ENCODE measurements at places on chromosomes 1 and 21.

DNA sequence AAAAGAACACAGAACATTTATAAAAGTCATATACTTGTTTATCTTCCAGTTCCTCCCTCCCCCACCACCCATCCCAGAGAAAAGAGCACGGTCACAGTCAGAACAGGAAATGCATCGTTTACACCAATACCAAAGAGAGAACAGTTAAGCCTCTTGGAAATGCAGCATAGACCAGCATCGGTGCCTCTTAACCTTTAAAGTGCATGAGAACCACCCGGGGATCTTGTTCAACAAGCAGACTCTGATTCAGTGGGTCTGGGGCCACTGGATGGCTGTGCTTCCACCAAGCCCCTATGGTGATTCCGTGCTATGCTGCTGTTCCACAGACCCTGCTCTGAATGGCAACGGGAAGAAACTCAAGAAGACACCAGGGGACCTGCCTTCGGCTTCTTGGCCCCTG, 19.2 kb downstream of the FAM89A start:
- no peak overlapping the region for H3K4me3 ChIP-seq
- peaks cover 15% of the 10 kb centered on the region for H3K4me1 ChIP-seq
- no peaks in the 10 kb centered on the region for H3K27me3 ChIP-seq
- peaks cover 2% of the 10 kb centered on the region for H3K36me3 ChIP-seq
- H3K27ac ChIP-seq: peak overlapping the region; percentile 73
- no peak for DNase-seq

DNA sequence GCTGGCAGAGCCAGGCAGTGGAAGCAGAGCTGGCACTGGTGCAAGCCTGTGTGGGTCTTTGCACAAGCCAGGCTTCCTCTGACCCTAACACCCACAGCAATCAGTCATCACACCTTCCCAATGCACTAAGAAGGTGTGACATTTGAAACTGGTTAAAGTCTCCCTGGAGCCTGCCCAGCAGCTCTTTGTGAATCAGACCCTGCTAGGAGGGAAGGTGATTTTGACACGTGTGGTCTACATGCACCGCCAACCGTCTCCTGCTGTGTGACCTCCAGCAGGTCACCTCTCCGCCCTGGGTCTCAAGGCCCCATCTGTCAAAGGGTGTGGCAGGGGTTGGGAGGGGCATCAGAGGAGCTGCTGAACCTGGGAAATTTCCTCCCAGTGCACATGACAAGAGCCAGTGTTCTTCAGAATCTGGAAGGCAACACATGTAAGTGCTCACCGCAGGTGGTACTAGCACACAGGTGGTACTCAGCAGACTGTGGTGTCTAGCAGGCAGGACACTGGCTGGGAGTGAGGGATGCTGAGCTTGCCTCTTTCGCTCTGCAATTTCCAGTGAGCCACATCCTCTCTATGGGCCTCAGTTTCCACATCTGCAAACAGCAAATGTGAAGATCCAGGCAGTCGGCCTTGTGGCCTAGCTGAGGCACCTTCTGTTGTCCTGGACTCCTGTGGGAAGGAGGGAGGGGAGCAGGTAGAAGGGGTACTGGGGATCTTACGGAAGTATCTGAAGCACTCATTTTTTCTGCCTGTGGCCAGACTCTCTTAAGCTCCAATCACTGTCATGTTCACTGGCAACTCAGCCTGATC, 123.2 kb downstream of the DMRTB1 start:
- DNase-seq: no peak
- peaks cover 14% of the 10 kb centered on the region for H3K4me1 ChIP-seq
- H3K27ac ChIP-seq: no peak overlapping the region

- no peak for DNase-seq
- peaks cover 3% of the 10 kb centered on the region for H3K4me1 ChIP-seq
- no peaks in the 10 kb centered on the region for H3K36me3 ChIP-seq
- H3K4me3 ChIP-seq: no peak overlapping the region
- H3K27me3 ChIP-seq: peaks cover 36% of the 10 kb centered on the region
- no peak overlapping the region for H3K27ac ChIP-seq
Observed at GRCh38 chr1:206538901-206539640, 31.7 kb downstream of the RASSF5 start.

DNA sequence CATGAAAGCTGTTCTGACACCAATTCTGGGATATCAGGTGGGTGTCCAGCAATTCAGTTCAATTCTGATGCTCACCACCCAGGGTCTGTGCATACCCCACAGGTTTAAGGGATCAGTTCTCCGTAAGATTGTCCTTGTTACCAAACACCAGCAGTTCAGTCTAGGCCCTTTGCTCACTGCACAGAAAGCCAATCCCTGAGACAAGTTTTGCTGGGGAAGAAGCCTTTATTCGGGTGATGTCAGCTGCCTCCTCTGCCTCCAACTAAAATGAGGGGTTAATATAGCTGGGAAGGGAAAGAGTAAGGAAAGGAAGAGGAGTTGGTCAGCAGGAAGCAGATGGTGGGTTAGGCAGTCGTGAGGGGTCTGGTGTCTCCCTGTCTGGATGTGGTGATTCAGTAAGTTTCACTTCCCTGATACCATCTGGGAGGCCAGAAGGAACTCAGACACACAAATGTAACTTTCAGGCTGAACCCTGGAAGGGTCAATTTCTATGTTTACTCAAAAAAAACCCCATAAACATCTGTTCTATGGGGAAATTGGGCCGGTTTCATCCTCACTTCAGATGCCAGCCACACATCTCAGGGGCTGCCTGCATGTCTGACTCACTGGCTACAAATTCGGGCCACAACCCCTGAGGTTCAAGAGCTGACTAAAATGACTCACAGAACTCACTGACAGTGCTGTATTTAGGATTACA, 83.3 kb upstream of the PGBD5 start:
- H3K4me1 ChIP-seq: peaks cover 8% of the 10 kb centered on the region
- no peaks in the 10 kb centered on the region for H3K36me3 ChIP-seq
- no peak overlapping the region for H3K27ac ChIP-seq
- no peak overlapping the region for H3K4me3 ChIP-seq

- DNase-seq: no peak
- no peaks in the 10 kb centered on the region for H3K27me3 ChIP-seq
- H3K36me3 ChIP-seq: peaks cover 40% of the 10 kb centered on the region
Observed at GRCh38 chr1:223737342-223737741, 25.0 kb downstream of the CAPN2 start.

GRCh38 chr1:185917646-185918045, 183.5 kb downstream of the HMCN1 start:
- no peaks in the 10 kb centered on the region for H3K4me1 ChIP-seq
- peaks cover 3% of the 10 kb centered on the region for H3K27me3 ChIP-seq
- no peak overlapping the region for H3K27ac ChIP-seq
- no peaks in the 10 kb centered on the region for H3K36me3 ChIP-seq
- no peak overlapping the region for H3K4me3 ChIP-seq

DNA sequence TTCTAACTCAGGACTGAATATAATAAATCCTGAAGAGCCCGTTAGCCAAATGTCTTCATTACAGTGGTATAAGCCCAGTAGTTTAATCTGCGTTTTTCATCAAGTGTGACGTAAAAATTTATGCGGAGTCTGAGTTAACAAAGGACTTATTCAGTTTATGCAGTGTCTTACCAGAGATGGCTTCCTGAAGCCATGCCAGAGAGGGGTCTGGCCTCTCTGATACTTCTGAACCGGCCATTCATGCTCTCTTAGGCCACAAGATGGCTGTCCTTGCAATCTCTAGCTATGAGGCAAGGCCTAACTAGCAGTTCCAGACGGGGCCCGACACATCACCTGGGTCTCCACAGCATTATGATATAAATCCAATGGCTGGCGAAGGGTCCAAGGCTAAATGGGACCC, 101.4 kb downstream of the TEX35 start:
- no peak overlapping the region for H3K27ac ChIP-seq
- no peaks in the 10 kb centered on the region for H3K36me3 ChIP-seq
- peaks cover 4% of the 10 kb centered on the region for H3K27me3 ChIP-seq
- no peak for DNase-seq

- DNase-seq: no peak
- H3K27me3 ChIP-seq: peaks cover 23% of the 10 kb centered on the region
- H3K4me1 ChIP-seq: peaks cover 10% of the 10 kb centered on the region
- H3K27ac ChIP-seq: no peak overlapping the region
- no peak overlapping the region for H3K4me3 ChIP-seq
Observed at GRCh38 chr1:167013108-167013929, 24.2 kb downstream of the MAEL start.

- peaks cover 4% of the 10 kb centered on the region for H3K36me3 ChIP-seq
- peak overlapping the region; percentile 64 for H3K4me3 ChIP-seq
- H3K27ac ChIP-seq: no peak overlapping the region
- peak; percentile 49 for DNase-seq
- H3K4me1 ChIP-seq: peaks cover 36% of the 10 kb centered on the region
Observed at GRCh38 chr1:147072482-147073432, 99.5 kb downstream of the PRKAB2 start.

GRCh38 chr1:5269901-5270300, 615.5 kb downstream of the AJAP1 start:
- H3K36me3 ChIP-seq: no peaks in the 10 kb centered on the region
- H3K27me3 ChIP-seq: peaks cover 7% of the 10 kb centered on the region
- no peaks in the 10 kb centered on the region for H3K4me1 ChIP-seq
- no peak overlapping the region for H3K27ac ChIP-seq
- H3K4me3 ChIP-seq: no peak overlapping the region
- DNase-seq: no peak

DNA sequence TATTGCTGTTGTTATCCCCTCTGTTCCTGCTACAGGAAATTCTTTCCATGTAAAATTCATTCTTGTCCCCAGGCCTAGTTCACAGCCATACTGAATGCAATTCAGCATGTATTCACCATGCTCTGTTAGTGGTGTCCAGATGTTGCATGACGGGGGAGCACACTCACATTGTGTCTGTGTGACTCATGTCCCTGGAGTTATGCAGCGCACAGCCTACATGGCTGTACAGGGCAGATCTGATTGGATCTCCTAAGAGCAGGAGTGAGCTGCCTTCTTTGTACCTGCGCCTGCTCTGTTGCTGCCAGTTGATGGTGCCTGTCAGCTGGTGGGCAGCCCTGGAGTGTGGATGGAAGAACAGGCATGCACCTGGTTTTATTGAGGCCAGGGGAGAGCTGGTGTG, 17.6 kb downstream of the HTR6 start:
- peaks cover 6% of the 10 kb centered on the region for H3K36me3 ChIP-seq
- peaks cover 3% of the 10 kb centered on the region for H3K4me1 ChIP-seq
- no peaks in the 10 kb centered on the region for H3K27me3 ChIP-seq
- H3K4me3 ChIP-seq: no peak overlapping the region

DNA sequence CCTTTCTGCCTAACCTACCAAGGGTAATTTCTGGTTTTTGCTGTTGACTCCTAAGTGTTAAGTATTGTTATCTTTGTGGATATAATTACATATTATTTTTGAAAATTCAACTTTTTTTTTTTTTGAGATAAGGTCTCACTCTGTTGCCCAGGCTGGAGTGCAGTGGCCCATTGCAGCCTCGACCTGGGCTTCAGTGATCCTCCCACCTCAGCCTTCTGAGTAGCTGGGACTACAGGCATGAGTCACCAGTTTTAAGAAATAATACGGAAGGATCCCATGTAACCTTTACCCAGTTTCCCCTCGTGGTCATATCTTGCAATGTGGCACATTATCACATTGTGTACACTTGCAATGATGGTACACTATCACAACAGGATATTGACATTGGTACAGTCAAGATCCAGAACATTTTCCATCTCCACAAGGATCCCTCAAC, 3.1 kb downstream of the CHD1L start:
- peaks cover 11% of the 10 kb centered on the region for H3K36me3 ChIP-seq
- H3K27me3 ChIP-seq: no peaks in the 10 kb centered on the region

DNA sequence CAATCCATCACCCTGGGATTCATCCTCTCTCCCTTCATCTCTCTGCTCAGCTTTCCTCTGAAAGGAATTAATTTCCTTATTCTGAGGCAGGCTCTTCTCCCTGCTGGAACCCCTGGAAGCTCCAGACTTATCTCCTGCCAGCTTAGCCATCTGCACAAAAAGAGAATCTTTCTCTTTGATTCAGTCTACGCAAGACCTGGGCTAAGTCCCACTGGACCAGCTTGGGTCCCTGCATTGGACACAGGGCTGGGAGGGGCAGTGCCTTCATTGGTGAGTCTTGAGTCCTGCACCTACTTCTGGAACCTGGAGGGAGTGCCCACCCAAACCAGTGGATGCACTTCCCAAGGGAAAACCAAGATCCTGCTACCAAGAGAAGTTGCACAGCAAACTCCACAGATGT, 271.7 kb upstream of the CSF3R start:
- H3K27ac ChIP-seq: no peak overlapping the region
- no peak overlapping the region for H3K4me3 ChIP-seq
- no peak for DNase-seq
- H3K4me1 ChIP-seq: no peaks in the 10 kb centered on the region

All from activated naive CD4-positive, alpha-beta T cell treated with anti-CD3 and anti-CD28 coated beads, Interleukin-2, amount 10 ng/mL, durations not matched to agents 7 days and 5 days (primary cell).